ENCODE measurements at places on chromosomes 2 and 18.

DNA sequence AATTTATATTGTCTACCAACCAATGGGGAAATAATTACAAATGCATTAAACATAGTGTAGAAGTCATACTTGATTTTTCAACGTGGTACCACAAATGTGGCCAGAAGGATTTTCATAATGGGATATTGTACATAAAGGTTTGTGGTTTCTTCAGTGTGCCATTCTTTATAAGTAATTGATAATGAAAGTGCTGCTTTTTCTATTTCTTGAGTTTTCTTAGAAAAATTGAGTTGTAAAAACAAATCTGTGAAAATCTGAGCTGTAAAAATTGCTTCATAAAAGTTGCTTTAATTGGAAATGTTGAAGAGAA is 103.6 kb downstream of the KYNU start:
- DNase-seq, result no peak

DNA sequence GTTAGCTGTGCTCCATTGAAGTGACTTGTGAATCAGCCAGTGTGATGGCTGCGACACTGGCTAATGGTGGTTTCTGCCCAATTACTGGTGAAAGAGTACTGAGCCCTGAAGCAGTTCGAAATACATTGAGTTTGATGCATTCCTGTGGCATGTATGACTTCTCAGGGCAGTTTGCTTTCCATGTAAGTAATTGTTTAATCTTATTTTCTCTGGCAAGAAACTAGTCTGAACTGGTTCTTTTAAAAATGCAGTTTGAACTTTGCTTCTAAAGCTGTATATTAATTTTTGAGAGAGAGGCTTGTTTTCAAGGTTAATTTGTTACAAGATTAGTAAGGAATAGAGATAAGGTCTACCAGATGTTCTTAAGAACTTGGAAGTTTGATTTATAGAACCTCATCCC is 46.7 kb downstream of the GLS start:
- no peak for DNase-seq

DNA sequence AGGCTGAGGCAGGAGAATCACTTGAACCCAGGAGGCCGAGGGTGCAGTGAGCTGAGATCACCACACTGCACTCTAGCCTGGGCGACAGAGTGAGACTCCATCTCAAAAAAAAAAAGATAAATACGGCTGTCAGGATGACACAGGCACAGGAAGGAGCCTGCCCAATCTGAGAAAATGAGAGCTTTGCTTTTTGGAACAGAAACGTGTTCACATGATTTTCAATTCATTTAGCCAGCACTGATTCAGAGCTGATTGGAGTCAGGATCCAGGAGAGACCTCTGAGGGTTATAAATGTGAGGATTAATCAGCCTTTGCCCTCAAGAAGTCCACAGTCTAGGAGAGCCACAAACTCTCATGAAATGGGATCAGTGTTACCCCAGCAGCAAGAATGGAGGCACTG is 6.9 kb upstream of the SMAD7 start:
- no peak for DNase-seq

DNA sequence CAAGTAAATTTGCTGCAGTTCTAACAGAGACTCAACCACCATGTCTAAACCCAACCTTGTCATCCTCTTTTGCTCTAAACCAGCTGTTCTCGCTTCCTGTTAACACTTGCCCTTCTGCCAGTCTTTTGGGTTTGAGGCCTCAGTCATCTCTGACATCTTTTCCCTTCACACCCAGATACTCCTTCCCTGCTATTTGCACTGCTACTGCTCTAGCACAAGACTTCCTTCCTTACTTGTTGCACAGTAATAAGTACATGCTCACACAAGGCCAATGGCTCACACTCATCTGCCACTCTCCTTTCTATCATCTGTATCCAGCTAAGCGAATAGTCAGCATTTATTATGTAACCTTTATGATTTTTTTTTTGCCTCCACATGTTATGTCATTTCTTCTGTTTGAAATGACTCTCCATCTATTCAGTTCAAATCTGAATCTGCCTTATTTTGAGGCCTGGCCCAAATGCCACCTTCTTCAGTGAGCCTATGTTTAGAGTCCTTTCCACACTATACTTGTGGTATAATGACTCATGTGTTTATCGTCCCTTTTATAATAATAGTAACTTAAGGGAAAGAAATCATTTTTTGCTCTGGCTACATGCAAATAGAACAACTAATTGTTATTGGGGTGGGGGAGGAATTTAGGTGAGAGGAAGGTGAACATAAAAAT is 22.5 kb upstream of the CDKL4 start:
- DNase-seq, result no peak

- DNase-seq, result no peak
These were observed at the start of gene ANKRD53 for GRCh38 chr2:70978341-70979179. Gene ANKRD53 (plus strand): TSS chr2:70978630. CDS start chr2:70978646, 16 bp downstream.

DNA sequence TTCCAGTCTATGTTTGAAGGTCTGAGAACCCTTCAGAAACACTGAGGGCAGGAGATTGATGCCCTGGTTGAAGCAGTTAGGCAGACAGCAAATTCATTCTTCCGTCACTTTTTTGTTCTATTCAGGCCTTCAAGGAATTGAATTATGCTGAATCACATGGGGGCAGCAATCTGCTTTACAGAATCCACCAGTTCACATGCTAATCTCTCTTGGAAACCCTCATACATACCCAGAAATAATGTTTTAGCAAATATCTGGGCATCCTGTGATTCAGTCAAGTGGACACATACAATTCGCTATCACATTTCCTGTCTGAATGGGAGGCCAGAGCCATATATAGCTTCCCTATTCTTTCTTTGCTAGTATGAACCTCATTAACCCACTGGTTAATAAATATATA is 301.4 kb upstream of the CNTNAP5 start:
- DNase-seq, result no peak

GRCh38 chr2:46161315-46161714 is 135.9 kb upstream of the EPAS1 start:
- no peak for DNase-seq

GRCh38 chr2:235570966-235571692 is 77.3 kb downstream of the AGAP1 start:
- no peak for DNase-seq

Measured in midbrain (tissue), 1 donor.